Stimulated activated CD4-positive, alpha-beta T cell treated with anti-CD3 and anti-CD28 coated beads, Interleukin-12 subunit alpha, Interleukin-12 subunit beta, amount 100 ng/mL, for 48 hours (primary cell): ENCODE measurements at places on chromosomes 5 and 9.

- DNase-seq, result no peak
Observed at GRCh38 chr9:126962336-126962735, 47.8 kb downstream of the RALGPS1 start.

- no peak for DNase-seq
Observed at GRCh38 chr9:6924988-6925563, 167.3 kb downstream of the KDM4C start.

DNA sequence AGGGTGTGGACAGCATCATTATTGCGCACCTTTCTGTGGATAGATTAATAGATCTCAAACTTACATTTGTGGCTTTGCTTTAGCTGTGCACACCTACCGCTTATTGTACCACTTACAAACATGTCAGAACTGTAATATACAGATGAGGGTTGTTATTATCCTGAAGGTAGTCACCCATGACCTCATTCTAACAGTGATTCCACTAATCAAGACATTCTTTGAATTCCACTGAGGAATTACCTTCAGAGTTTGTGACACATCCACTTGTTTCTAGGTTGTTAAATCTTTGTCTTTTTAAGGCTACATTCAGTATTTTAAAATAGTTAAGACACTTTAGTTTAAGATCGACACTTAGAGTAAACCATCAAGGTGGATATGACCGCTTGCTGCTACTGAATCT is 7.8 kb downstream of the KCNV2 start:
- DNase-seq, result no peak

GRCh38 chr5:15612915-15613635 is 113.1 kb downstream of the FBXL7 start:
- DNase-seq, result no peak

DNA sequence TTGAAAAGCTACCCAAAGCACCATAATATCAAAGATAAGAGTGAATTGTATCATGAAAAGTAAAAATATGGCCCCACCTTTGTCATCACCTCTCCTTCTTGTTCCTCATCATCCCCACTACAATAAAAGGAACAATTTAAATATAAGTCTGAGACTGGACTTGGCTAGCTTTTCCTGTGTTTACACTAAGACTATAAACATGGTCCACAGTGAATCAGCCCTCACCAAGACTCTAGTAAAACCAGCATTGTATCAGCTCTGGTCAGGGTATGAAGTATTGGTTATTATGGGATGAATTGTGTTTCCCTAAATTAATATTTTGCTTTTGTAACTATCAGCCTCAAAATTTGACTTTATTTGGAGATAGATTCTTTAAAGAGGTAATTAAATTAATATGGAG is 105.4 kb downstream of the SLC25A46 start:
- DNase-seq, result no peak

GRCh38 chr5:138720840-138721239 is 32.4 kb upstream of the CTNNA1 start:
- no peak for DNase-seq

DNA sequence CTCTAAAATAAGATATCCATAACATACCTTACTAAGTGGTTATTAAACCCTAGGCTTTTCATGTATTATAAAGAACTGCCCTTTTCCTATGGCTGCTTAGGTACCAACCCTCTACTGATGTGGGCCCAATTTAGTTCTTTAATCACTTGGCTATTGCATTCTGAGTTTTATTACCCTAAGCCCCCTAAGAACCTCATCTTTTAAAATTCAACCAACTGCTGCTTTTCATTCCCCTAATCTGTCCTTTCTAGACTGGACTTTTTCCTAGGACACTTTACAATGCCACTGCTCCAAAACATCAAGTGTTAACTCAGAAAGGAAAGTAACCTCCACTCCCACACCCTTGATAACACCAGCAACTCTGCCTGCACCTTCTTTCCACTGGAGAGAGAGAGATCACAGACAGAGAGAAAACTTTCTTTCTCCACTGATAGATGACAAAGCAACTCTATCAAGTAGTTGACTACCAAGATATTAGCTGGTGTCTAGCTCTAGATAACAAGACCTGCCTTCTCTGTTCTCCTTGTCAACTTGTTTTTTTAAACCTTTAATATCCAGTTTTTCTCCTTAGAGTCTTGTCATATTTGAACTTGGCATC is 27.3 kb downstream of the ELL2 start:
- DNase-seq, result no peak

DNA sequence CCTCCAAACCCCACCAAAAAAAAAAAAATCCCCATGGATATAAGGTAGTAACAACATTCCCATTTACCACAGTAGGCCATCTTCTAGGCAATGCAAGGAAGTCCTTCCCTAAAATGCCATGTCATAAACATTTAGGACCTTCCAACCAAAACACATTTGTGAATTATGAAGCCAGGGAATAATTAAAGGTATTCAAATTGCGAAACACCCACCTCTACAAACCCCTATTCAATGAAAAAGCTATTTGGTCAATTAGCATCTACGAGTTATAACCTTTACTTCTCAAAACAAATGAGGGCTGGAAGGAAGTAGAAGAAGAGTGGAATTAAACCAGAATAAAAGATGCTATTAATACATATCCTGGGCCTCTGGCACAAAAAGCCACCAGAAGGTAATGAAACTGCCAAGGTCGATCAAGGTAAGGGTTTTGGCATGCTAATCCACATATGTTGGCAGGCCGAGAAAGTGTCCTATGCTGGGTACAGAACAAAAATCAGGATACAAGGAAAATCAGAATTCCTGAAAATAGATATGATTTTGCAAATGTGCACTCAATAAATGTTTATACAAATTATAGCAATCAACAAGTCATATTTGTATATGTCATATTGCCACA is 47.7 kb downstream of the MTMR12 start:
- no peak for DNase-seq

DNA sequence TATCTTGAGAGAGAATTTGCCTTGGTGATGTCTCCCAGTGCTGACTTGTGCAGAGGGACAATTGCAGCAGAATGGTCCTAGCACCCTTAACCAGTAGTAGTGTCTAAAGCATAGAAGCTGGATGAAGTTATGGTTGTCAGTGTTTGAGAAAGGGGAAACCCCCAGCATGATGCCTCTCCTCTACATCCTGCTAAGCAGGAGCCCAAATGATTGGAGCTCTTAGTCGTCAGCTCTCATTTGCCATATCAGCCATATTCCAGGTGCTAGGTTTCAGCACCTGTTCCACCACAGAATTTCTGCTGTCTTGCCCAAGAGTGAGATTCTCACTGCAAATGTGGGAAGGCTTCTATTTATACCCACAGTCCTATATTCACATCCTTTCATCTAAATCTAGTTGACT is 43.7 kb upstream of the RFX3 start:
- DNase-seq, result no peak

DNA sequence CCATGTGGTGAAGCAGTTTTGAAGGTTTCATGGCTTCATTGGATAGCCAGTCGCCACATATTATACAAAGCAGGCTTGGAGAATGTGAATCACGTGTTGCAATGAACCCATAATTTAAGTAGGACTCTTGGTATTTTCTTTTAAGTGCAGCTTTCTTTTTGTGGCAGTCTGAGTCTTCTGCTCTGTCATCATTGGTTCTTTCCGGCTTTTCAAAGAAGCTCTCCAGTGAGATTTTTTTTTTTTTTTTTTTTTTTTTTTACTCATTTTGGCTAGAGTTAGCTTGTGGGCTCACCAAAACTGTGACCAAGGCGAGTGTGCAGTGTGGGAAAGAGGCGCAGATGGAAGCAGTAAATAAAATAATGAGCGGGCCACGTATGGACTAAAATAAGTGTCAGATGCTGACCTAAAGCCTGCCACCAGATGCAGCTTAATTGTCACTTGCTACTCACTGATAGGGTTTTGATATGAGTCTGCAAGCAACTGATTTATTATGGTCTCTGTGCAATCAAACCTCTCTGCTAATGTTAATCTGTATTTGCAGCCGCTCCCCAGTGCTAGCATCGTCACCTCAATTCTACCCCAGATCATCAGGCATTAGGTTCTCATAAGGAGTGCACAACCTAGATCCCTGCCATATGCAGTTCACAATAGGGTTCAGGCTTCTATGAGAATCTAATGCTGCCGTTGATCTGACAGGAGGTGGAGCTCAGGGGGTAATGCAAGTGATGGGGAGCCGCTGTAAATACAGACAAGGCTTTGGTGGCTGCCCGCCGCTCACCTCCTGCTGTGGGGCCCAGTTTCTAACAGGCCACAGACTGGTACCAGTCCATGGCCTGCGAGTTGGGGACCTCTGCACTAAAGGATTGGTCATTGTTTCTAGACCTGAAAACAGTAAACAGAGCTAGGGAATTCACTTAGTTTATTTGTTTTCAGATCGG is 45.5 kb upstream of the LARP1 start:
- DNase-seq, result no peak

DNA sequence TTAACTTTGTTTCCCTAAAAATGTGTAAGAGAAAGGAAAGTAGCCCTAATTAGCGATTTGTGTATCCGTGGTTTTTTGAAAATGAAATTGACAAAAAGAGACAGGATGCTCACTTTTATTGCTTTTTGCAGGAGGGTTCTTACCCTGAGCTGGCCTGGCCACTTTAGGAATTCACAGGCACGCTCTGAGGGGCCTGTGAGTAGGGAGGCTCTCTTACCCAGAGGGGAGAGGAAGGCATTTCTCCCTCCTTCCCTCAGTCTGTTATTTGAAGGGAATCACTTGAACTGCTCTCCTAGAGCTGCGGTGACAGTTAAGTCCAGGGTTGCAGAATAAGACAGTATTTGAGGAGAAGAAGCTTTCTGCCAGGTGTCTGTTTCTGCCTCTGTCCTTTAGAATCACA is 16.7 kb downstream of the PIK3R1 start:
- no peak for DNase-seq

DNA sequence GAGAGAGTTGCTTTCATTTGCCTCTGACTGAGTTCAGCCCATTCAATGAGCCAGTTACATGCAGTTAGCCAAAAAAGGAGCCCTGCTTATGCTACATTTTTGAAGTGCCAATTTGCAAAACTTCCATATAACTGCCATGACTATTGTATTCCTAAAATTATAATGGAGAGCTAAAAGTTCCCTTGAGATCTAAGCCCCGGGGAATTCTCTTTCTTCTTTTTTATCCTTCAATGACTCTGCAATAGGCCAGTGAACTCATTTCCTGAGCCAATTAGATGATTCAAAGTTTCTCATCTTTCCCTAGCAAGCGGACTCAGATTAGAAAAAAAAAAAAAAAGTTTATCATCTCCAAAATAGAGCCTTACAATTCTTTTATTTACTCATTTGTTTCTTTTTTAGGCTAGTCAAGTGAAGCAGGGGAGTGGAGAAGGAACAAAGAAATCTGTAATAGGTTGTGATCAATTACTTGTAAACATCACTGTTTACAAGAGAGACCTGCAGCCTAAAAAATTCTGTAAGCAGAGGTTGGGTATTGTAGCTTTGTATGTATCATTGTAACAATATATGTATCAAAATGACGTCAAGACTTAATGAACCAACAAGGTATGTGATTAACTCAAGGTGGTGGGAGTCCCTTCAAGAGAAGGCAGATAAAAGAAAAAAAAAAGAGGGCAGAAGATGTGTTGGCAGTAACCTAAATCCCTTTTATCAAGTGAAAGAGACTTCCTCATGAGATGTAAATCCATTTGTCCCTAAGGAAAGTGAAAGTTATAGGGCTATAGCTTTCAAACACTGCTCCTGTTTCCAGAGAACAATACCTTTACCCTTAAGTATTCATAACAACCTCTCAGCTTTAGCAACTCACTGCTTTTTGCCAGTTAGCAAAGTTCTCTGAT is 48.7 kb upstream of the HOMER1 start:
- no peak for DNase-seq

DNA sequence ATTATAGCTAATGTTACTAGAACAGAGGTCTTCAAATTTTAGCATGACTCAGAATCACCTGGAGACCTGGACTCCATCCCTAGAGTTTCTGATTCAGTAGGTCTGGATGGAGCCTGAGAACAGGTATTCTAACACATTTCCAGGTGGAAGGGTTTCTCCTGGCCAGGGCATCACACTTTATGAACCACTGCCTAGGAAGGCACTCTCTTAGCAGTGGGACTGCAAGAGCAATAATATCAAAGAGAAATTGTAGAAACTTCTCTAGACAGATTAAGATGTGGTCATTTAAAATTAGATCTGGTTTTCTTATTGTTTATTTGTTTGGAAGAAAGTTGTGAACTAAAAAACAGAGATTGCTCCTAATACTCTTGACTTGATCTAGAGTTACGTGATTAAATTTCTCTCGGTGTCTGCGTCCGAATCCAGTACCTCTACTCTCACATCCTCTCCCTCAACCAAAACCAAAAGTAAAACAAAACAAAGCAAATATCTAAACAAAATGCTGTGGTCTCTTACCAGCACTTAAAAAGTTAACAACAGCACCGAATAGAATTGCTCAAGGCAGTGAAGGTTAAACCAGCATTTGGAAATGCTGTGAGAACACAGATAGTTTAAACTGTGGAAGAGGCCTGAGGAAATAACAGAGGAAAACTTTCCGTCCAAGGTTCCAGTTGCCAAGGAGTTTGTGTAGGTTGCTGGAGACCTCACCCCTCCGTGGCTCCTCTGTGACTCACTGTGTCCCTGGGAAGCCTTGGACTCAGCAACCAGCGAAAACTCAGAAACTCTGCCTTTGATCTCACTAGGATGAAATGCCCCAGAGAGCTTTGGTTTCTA is 193.4 kb downstream of the ARRDC3 start:
- DNase-seq, result no peak

DNA sequence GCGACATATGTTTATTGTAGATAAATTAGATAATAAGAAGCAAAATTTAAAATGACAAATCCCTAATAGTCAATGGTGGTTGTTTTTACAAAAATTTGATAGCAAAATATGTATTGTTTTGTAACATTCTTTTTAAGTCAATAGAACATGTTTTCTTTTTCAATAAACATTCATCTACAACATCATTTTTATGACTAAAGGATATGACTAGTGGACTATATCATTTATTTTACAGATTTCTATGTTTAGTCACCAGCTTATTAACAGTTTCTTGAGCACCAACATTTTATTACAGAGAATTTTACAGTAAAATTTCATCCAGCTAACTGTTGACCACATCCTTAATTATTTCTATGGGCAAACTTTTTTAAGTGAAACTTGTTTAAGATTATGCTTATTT is 114.7 kb upstream of the IL7R start:
- DNase-seq, result no peak

DNA sequence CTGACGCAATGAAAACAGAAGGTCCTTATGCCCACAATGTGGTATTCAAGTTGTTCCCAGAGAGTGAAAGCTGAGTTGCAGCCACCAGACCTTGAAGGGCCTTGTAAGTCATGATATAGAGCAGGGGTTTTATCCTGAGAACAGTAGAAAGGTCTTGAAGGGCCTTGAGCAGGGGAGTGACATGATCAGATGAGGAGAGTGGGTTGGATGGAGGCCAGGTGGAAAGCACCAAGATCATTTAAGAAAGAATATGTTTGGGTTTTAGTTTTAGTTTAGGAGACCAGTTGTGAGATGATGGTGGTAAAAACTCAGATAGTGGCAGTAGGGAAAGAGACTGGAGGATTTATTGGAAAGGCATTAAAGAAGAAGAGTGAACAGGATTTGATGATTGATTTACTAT is 5.9 kb downstream of the ITGA2 start:
- DNase-seq, result no peak

DNA sequence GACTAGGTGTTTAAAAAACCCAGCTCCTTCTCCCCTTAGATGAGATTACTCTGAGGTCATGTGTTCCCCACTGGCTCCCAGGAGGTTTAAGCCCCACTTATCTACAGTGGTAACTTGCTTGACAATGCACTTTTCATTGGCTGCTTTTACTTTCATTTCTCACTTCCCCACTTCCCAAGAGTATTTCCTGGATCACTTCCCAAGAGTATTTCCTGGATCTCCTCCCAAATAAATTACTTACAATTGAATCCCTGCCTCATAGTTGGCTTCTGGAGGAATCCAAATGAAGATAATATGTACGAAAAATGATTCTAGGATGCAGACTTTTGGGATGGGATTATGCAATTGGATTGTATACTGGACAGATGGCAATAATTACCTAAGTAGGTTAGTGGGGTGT is 47.1 kb upstream of the CHSY3 start:
- DNase-seq, result no peak
